Aorta (tissue), 5 donors: ENCODE measurements at places on chromosomes 1 and 21. TPM values are rescaled to one million over a fixed set of nuclear protein-coding genes. Genes with fewer than 3 reads are reported as not detected.

The PALMD gene
- total RNA-seq: 40.0 TPM

The CCDC17 gene
- 1.8 TPM for total RNA-seq

The PDE9A gene
- 3.8 TPM for total RNA-seq

The FCRL1 gene
- total RNA-seq: 0.19 TPM

The GBP7 gene
- total RNA-seq: 0.21 TPM

The KANK4 gene
- total RNA-seq: 0.66 TPM

The OR2L3 gene
- 0.21 TPM for total RNA-seq

The COL8A2 gene
- 48.5 TPM for total RNA-seq

The KCNH1 gene
- 0.19 TPM for total RNA-seq

The SPATA17 gene
- not detected for total RNA-seq

The SPRR2G gene
- not detected for total RNA-seq

The SGIP1 gene
- total RNA-seq: 73.2 TPM

The ASTN1 gene
- 0.33 TPM for total RNA-seq

The SMIM1 gene
- total RNA-seq: 5.6 TPM

The UHMK1 gene
- 29.6 TPM for total RNA-seq

The PRAMEF33 gene
- not detected for total RNA-seq

The ITLN1 gene
- total RNA-seq: 1.8 TPM

The HAO2 gene
- total RNA-seq: not detected

The RSPO1 gene
- total RNA-seq: 1.2 TPM

The CAMK1G gene
- not detected for total RNA-seq

The KRTAP19-1 gene
- total RNA-seq: not detected

The SHE gene
- total RNA-seq: 20.2 TPM

The NBPF4 gene
- total RNA-seq: not detected

The TPRG1L gene
- 39.0 TPM for total RNA-seq

The CDCP2 gene
- total RNA-seq: 0.32 TPM

The LGR6 gene
- 35.6 TPM for total RNA-seq

The FCRL2 gene
- 0.15 TPM for total RNA-seq
